LNCaP clone FGC (cell line): ENCODE measurements at places on chromosomes 11 and 22.
A peak's percentile ranks its signal among the peaks of the same experiment; 100 is the strongest.

DNA sequence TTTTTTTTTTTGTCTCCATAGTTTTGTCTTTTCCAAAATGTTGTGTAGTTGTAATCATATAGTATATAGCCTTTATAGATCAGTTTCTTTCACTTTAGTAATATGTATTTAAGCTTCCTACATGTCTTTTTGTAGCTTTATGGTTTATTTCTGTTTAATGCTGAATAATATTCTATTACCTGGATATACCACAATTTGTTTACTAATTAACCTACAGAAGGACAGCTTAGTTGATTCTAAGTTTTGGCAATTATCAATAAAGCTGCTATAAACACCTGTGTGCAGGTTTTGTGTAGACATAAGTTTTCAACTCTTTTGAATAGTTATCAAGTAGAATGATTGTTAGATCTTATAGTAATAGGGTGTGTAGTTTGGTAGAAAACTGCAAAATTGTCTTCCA, 130.3 kb upstream of the CARD18 start:
- DNase-seq = no peak

- DNase-seq = peak; percentile 2
These were observed 331.8 kb upstream of the MPPED2 start for GRCh38 chr11:30917859-30918478.

GRCh38 chr11:100827934-100828661, 141.0 kb downstream of the ARHGAP42 start:
- DNase-seq = no peak

- DNase-seq = no peak
These were observed 670 bp downstream of the MAPK8IP1 start for GRCh38 chr11:45885921-45886721.

- no peak for DNase-seq
These were observed 1387.0 kb upstream of the RAG2 start for GRCh38 chr11:37984991-37985390.

DNA sequence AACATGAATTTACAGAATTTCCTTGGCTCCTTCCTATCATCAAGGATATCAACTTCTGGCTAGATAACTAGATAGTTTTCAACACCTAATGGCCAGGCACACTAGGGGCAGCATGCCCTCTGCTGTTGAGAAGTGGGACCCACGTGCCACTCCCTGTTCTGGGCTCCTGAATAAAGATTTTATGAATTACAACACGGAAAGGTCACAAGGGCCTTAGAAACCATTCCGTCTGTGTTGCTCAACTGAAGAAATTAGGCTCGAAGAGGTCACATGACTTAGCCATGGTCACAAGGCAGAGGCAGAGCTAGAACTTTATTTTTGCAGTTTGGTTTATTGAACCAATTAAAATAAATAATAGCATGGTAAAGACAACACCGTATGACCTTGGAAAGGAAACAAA, 36.0 kb downstream of the PRCP start:
- peak; percentile 36 for DNase-seq

DNA sequence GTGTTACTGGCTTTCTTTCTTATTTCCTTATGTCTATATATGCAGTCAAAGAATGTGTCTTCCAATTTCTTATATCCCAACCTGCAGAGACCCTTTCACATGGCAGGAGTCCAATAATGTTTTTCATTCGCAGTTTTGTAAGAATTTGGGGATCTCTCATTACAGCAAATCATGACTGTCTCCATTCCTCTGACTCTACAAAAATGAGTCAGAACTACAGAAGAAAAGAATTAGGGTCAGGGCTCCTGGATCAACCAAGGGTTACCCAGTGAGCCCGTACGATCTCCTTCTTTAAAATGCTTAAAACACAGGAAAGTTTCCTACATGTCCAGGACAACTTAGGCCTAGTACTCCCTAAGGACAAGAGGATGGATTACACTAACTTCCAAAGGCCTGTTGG, 42.2 kb downstream of the RPUSD4 start:
- DNase-seq = no peak
